Hepatocyte (in vitro differentiated cells): ENCODE measurements at places on chromosomes 3 and 15.
A peak's percentile ranks its signal among the peaks of the same experiment; 100 is the strongest.

- DNase-seq: no peak
Observed at GRCh38 chr3:126896968-126897367, 85.9 kb upstream of the PLXNA1 start.

- no peak for DNase-seq
Observed at GRCh38 chr3:37074178-37074577, 80.9 kb downstream of the MLH1 start.

GRCh38 chr3:16313886-16314645 is 49.1 kb downstream of the OXNAD1 start:
- no peak for DNase-seq

DNA sequence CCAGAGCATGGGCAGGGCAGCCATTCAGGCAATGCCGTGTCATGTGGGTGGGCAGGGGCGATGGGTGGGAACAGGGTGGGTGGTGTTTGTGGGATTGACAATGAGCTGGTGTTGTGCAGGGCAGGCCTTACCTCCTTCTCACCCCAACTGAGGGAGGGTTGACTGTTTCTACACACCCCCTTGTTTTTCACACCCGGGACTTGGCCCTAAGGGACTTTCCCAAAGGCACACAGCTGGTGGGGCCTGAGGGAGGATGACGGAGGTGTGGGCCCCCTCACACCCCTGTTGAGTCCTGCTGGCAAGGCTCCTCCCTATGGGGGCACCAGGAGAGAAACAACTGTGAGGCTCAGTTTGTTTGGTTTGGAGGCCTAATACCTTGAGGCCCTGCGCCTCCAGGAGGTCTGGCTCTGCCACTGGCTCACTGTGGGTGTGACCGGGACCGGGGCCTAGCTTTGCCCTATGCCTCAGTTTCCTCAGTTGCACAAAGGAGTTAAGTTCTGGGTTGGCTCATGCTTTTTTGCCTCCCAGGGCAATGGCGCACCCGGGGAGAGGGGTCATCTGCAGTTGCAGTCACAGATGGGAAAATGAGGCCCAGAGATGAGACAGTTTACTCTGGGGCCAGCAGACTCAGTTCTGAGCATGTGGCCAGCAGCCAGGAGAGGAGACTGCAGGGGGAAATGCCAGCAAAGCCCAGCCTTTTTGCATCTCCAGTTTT is 5.1 kb upstream of the DNAH1 start:
- no peak for DNase-seq

DNA sequence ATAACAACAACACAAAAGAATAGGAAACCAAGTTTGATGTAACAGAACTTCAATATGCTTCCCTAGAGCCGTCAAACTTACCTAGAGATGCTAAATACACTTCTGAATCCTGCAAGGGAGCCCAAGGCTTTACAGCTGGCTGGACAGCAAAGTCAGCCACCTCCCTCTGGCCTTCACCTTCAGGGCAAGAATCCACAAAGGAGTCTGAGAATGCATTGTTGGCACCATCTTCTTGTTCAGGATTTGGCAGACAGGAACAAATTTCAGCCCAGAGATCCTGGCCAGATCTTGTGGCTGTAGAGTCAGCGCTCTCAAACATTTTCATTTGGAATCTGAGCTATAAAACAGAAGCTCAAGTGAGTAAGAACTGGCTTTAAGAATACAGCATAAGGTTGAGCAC is 2.2 kb downstream of the CCDC32 start:
- no peak for DNase-seq

DNA sequence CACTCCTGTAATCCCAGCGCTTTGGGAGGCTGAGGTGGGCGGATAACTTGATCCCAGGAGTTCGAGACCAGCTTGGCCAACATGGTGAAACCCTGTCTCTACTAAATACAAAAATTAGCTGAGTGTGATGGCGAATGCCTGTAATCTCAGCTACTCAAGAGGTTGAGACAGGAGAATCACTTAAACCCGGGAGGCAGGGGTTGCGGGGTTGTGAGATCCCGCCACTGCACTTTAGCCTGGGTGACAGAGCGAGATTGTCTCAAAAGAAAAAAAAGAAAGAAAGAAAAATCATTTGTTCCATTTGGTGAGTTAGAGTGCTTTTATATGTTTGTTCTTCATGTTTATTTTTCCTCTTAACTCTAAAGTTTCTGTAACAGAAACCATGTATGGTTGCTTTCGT is 7.3 kb downstream of the NCK1 start:
- no peak for DNase-seq

- DNase-seq: no peak
Observed at GRCh38 chr3:12809001-12809400, 12.5 kb downstream of the CAND2 start.

- no peak for DNase-seq
Observed at GRCh38 chr3:42736531-42736930, 33.9 kb upstream of the HHATL start.

DNA sequence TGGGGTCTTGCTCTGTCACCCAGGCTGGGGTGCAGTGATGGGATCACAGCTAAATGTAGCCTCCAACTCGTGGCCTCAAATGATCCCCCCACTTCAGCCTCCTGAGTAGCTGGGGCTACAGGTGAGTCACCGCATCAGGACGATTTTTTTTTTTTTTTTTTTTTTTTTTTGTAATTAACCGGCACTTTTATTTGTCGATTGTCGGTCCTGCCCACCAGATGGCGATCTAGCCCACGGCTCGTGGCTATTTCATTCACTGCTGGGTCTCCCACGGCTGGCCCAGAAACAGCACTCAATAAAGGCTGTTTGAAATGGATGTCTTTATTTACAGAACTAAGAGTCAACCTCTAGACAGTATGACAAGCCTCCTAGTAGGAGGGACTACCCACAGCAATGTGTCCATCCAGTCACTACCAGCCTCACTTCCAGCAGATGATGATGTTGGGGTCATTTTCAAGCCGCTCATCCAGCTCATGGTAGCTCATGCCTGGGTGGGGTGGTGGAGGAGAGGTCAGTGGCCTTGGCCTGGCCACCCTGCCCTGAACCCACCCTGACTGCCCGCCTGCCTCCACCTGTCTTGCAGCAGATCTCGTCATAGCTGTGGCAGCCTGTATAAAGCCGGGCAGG is 1.8 kb upstream of the ZMYND10 start:
- peak; percentile 85 for DNase-seq

DNA sequence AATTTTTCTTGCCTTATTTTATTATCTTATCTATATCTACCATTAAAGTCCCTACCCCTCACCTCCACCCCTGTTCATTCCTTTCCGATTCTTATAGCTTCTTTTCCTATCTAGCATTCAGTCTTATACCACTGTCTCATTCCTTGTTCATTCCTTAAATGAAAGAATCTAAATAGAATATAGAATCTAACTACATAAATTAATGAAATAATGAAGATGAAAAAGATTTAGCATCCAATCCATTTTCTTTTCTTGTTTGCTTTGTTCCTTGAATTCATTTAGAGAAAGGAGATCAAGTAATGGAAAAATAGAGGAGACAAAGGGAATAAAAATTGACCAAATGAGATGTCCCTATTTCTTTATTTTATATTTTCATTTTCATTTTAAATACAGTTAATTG is 67.2 kb downstream of the OPA1 start:
- no peak for DNase-seq

DNA sequence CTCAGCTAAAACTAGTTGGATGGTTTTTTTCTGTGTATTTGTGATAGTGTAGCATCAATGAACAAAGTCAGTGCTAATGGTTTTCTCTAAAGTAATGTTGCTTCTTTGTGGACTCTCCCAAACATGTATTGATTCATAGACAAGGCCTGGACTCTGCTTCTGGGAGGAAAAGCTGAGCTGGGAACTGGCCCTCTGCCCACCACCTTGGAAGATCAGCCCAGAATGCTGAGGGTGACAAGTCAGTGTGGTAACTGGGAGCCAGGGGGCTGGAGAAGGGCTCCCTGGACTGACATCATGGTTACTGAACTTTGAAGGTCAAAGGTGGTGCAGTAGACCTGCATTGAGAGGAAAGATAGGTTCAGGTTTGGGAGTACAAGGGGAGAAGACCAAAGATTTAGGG is 3.0 kb downstream of the ARHGAP31 start:
- no peak for DNase-seq

- DNase-seq: peak; percentile 62
Observed at GRCh38 chr3:114706591-114707232, 412.9 kb downstream of the TIGIT start.

- DNase-seq: peak; percentile 55
Observed at GRCh38 chr3:132210476-132211346, 106.5 kb upstream of the ACP3 start.

DNA sequence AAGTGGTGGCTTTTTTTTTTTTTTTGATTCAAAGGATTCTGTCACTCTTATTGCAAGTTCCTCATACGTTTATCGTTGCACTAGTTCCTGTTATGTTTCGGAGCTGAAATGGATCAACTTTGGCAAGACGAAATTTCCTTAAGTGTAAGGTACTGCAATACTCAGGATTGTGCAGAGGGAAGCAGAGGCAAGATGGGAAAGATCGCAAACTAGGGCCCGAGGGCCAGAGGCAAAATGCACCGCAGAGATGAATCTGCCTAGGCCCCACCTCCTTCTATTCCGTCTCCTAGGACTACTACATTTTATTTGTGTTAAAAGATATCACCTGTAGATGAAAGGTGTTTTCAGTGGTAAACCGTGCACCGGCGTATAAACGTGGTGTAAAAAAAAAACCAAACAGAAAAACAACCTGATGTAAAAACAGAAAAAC is 331 bp downstream of the RNU6-1 start:
- DNase-seq: no peak

DNA sequence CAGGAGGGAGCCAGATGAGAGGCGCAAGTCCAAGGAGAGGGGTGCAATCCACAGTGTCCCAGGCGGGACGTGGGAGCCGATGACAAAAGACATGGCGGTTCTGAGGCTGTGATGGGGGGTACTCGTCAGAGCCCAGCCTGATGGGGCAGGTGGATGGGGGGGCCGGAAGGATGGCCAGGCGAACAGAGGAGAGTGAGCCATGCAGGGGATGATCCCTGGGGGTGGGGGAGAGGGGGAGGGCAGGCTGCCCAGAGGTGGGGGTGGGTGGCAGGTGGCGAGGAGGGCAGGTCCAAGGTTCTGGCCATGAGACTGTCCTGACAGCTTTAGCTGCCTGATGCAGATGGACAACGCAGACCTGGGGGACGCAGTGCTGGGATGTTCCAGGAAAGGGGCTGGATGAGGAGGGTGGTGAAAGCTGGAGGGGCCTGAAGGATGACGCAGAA is 8.9 kb upstream of the CSPG4 start:
- DNase-seq: no peak

GRCh38 chr15:66570842-66571478 is 5.2 kb upstream of the LCTL start:
- DNase-seq: no peak

DNA sequence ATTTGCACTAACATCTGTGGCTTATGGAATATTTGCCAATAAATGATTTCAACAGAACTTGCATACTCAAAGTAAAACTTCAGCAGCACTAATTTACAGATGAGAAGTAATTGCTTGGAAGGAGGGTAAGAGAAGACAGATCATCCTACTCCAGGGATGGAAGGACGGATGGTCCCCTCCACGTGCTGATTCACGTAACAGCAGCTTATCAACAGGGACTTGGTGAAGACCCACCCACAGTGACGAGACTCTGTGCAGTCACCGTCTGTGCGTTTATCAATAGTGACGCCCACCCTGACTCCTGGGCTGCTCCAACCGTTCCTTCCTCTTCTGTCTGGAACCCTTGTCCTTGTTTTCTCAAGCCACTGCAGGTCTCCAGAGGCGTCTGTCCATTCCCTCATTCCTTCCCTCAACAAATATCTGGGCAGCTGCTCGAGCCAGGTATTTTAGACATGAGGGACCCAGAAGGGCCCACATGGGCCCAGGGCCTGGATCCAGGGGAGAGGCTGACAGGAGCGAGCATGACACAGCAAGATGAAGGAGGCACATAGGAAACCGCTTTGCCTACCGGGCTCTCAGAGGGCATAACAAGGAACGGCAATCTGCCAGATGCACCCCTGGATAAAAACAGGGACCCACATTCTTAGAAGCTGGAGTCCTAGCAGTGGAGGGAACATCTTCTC is 33.3 kb downstream of the PCSK6 start:
- DNase-seq: no peak

DNA sequence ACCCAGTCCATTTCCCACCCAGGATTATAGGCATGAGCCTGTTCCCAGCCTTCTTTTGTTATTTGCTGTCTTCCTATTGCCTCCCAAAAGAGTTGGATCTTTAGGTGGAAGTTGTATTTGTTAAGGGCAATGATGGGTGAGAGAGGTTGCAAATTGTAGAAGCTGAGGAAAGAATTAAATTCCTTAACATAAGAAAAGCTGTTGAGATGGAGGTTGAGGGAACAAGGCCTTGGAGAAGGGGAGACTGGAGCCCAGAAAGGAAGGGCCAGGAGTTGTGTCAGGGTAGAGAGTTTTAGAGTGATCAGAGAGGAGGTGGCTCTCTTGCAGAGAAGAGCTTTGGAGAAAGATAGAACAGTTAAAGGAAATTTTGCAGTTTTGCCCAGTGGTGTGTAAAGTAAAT is 46.8 kb downstream of the PLS1 start:
- no peak for DNase-seq

GRCh38 chr15:90059208-90059985 is 42.9 kb downstream of the IDH2 start:
- peak; percentile 50 for DNase-seq

DNA sequence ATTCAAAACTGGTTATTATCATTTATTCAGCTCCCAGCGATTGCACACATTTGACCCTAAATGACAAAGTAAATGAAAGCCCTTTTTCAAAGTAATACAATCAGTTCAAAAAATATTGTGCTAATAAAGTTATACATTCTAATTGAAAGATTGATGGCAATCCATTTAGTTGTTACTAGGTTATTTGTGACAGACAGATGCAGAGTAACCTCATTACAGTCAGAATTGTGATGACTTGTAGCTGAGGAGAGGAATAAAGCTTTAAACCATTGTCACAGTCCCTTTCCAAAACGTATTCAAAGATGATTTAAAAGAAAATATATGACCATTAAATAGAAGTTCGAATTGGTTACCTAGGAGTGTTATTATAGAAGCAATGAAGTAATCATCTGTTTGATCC is 86.1 kb downstream of the ROBO2 start:
- DNase-seq: no peak

DNA sequence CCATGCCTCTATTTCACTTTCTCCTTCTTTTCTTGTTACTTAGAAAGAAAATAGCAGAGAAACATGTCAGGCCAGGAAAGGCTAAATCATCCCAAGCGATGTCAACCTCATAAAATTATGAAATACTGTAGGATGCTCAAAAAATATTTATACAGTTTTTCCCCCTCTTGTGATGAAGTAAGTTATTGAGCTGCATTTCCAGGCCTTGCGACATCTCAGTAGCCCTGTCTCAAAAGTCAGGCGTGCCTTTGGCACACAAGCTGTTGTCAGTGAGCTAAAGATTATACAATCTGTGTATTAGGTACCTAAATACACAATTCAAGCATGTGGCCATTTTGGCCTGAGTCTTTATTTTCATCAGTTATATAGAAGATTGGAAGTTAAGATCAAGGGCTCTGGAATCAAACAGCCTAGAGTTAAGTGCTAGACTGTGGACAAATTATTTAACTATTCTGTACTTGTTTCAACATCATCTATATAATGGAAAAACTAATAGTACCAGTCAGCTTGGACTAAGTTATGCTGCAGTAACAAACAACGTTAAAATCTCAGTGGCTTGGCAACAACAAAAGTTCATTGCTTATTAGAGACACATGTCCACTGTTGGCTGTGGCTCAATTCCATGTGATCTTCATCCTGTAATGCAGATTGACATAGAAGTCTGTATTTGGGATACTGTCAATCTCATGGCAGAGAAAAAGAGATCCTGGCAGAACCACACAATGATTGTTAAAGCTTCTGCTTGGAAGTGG is 406.4 kb upstream of the PROK2 start:
- no peak for DNase-seq
